ENCODE measurements at places on chromosomes 2 and 18.

GRCh38 chr2:149441255-149441654 lies 110.9 kb downstream of the LYPD6 start:
- DNase-seq, result peak; percentile 9

DNA sequence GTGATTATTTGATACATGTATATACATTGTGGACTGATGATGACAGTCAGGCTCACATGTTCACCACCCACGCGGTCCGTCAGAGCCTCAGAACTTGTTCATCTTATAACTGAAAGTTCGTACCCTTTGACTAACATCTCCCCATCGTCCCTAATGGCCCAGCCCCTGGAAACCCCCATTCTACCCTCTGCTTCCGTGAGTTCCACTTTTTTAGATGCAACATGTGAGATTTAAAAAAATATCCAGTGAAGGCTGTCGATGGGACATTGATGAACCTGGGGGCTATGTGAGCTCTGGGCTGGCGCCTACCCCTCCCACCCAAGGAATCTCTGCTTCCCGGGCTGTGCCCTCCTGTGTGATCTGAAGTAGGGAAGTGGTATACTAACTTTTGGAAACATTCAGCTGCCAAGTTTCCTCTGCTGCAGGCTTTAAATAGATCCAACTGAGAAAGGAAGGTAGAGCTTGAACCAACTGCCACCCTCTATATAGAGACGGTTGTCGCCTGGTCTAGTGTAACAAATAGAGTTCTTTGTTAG lies 163.8 kb downstream of the FAM210A start:
- no peak for DNase-seq

DNA sequence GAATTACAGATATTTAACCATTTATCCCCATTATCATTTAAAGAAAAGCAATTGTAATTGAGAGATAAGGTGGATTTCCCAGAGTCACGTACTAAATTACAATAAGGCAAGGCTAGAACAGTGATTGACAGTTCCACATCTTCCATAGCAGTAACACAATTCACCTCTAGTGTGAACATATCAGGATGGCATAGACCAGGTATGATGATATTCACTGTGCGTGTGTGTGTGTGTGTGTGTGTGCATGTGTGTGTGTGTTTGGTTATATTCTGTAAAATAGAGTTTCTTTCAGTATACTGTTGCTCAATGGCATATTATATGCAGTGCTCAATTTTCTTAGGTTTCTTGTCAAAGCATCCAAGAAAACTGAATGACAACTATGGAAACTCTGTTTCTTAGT lies 1.7 kb downstream of the SCN2A start:
- DNase-seq, result no peak

DNA sequence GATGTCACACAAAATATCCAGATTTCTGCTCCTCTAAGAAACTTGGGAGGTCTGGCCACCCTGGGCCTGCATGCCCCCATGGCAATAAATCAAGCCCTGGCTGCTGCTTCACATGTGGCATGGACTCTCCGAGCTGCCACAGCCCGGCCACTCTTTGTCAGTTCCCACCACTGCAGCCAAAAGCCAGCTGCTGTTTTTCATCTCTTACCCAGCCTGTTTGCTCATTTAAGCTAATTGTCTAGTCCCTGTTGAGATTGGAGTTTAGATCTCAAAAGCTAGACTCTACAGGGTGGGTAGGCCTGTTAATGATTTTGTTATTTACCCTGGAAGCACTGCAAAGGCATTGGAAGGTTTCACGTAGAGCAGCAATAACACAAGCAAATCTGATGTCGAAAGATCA lies 20.9 kb upstream of the ANXA4 start:
- no peak for DNase-seq

DNA sequence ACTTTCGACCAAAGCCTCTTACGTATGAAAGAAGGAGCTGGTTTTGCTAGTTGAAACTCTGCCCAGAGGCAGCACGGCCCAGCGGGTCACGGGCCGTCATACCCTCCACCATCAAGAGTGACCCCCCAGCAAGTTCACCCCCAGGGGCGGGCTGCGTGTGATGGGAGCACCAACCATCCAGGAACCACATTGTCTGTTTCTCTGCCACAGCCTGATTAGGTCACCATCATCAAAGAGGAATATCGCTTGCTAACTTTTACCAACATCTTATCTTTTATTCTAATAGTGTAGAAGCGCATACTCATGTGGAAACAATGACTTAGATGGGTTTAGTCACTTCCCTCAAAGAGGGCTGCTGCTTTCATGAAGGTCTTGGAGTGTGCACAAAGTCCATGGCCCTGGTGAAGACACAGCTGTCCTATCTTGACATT lies 116.6 kb upstream of the SMIM21 start:
- peak; percentile 94 for DNase-seq

DNA sequence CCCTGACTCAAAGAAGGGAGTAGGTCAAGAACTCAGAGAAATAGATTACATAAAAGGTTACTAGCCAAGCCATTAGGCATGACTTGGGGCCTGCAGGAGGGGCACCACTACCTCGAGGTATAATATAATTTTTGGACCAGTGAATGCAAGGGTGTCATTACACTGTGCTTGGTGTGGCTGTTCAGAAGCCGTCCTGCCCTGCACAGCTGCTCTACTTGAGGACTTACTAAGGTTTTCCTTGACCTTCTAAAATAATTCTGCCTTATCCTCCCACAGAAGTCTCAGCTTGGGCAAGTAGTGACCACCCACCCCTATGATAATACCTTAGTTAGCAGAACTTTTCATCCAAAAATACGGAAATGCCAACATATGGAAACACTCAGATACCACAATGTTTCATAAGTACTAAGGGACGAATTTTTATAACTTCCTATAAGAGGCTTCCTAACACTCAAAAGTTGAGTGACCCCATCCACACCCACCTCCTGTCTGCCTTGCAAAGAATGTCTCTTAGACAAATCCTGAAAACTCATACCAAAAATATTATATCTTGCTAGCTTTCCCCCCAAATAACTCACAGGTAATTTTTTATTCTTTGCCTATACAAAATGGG lies 17.7 kb upstream of the ATG16L1 start:
- DNase-seq, result no peak

GRCh38 chr2:150911766-150912280 lies 349.8 kb downstream of the RBM43 start:
- DNase-seq, result peak; percentile 80

DNA sequence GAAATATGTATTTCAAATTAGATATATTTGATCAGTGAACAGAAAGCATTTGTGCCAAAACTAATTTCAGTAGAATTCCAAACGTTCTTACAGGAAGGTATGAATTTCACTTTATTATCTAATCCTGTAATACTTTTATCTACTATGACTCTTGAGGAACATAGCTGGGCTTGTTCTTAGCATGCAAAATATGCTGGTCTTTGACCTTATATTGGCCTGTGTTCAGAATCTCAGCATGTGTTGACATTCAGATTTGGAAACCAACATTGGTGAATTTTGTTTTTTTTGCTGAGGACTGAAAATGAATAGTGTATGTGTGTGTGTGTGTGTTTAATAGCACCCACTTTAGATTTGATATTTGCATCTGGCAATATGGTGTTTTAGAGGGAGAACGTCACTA lies 112.2 kb downstream of the MEIS1 start:
- no peak for DNase-seq

DNA sequence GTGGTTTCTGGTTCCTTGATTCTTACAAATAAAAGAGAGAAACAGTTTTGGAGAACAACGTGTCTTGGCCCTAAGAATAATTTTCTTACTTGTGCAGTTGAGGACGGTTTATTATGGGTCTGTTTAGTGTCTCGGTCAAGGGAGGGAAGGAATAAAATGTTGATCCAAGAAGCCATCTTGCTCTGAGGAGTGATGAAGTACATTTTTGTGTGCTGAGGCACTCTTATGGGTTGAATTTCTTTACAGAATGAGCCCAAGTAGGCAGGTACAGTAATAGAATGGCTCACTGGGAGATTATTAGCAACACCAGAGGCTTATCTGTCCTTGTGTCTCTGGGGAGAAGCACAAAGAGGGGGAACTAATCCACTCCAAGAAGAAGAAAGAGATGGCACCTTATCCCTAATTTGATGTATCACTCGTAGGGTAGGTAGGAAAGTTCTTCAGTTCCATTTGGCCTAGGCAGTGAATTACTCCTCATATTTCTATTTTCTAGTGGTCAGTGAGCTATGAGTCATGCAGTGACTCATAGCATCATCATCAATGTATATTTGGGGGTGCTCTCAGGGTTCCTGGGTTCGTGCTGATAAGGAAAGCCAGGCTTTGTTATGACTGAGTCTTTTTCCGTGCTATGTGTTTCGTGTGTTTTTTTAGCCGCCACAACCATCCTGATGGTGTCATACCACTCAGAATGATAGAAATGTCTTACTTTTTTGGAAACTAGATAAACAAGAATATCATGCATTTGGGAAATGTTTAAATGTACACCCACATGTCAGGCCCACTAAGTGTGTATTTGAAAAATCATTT lies 250.1 kb upstream of the CTAGE1 start:
- DNase-seq, result peak; percentile 96

DNA sequence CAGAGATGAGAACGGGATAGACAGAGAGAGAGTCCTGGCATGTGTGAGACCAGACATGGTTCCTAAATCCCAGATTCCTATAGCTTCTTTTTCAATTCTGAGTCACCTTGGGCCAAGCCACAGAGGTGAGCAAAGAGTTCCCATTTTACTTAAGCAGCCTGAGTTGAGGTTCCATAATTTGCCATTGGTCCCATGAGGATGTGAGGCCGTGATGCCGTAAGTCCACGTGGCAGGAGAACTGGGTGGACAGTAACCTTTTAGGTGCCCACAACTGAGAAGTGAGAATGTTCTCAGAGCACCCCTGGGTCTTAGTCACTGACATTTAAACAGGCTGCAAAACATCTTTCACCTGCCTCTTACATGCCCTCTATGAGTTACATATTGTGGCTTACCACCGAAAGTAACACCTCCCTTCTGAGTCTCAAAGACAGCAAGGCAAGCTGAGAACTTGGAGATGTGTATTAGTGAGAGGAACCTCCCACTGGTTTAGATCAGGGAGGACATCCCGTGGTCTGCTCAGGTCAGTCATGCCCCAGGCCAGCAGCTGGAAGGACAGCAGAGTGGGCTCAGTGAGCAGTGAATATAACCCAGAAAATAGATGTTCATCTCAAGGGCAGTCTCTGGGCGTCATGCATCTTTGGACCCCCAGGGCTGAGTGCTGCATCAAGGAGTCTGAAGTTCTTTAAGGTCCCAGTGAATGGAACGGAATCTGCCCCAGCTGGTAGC lies 127.9 kb upstream of the LGALSL start:
- DNase-seq, result no peak

- no peak for DNase-seq
Observed at GRCh38 chr18:55064760-55065159, 105.5 kb upstream of the CCDC68 start.

- peak; percentile 43 for DNase-seq
Observed at GRCh38 chr2:61177727-61178549, 15.9 kb downstream of the C2orf74 start.

DNA sequence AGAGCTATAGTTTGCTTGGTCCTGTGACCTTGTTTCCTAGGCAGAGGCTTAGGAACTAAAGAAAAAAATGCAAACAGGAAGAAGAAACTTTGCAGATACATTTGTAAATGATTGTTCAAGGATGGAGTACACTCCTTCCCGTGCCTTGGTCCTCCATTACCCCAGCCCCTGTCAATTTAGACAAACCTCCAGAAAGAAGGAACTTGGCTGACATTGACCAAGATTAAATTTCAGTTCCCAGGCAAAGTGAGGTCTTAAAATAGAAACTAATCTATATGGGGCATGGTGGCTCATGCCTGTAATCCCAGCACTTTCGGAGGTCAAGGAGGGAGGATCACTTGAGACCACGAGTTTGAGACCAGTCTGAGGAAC lies 179.9 kb upstream of the FN1 start:
- peak; percentile 13 for DNase-seq

DNA sequence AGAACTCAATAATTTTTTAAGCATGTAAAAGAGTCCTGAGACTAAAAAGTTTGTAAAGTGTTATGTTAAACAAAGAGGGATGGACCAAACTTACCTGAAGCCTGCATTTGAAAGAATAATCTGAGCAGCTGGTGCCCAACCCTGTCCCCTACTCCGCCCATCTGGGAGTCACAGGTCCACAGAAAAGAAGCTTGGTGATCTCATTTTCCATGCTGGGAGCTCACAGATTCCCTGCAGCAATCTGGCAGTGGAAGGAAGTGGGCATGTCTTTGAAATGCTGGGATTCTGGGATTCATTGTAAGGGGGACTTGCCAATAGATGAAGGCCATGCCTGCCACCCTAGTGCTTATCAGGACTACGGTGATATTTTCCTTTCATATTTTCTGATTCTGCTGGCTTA lies 17.9 kb downstream of the CDH2 start:
- peak; percentile 69 for DNase-seq

DNA sequence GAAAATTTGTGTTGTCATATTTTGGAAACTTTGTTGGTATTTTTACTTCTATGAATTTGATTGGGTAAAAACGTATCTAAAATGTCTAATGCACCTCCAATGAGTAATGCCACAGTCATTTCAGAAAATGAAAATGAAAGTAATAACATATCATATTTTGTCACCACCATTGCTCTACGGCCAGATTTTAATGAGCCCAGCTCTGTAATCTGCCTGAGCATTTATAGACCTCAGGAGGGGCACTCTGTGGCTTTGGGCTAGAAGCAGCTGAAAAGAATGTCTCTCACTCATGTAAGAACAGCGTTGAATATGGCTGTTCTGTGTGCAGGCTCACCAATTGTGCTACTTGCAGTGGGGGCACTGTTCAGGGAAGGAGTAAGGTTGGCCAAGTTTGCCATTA lies 32.7 kb upstream of the ABCA12 start:
- peak; percentile 55 for DNase-seq

- no peak for DNase-seq
Observed at GRCh38 chr18:47737956-47738355, 192.5 kb downstream of the SMAD2 start.

DNA sequence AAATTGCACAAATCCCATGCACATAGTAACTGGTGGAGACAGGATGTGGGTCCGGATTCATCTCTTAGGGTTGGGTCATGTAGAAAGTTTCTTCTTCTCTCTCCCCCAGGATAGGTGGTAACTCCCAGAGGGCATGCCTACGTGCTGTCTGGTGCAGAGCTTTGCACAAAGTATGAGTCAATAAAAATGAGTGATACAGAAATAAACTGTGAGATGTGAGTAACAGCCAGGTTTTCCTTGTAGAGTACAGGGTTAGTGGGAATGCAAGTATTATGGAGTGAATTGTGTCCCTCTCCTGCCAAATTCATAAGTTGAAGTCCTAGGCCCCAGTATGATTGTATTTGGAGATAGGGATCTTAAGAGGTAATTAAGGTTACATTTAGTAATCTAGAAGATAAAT lies 289.4 kb downstream of the ALK start:
- DNase-seq, result peak; percentile 75

- DNase-seq, result no peak
Observed at GRCh38 chr2:203809991-203810510, 57.5 kb upstream of the CTLA4 start.

DNA sequence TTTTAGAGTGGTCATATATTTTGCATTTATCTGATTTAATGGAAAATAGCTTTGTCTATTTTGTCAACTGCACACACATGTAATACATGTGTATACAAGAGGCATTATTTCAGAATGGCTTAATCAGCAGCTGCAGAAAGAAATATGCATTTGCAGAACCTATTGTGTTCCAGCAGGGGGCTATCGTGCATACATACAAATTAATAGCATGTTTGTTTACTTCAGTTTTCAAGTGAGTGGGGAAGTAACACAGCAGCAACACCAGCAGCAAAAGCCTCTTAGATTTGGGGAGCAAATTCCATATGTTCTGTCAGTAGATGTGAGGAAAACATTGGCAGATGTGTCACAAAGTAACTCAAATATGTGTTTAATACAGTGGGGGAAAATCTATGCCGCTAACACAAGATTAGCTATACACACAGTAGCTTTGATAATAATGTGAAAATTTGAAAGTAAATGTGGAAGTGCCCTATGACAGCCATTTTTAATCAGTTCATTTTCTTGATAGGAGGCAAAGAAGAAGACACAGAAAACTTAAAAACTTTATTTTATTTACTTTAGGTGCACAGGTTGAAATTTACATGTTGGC lies 218.1 kb downstream of the WDR7 start:
- DNase-seq, result peak; percentile 42

Measured in RPMI7951 (cell line).